ENCODE measurements at places on chromosomes 11 and 22.

DNA sequence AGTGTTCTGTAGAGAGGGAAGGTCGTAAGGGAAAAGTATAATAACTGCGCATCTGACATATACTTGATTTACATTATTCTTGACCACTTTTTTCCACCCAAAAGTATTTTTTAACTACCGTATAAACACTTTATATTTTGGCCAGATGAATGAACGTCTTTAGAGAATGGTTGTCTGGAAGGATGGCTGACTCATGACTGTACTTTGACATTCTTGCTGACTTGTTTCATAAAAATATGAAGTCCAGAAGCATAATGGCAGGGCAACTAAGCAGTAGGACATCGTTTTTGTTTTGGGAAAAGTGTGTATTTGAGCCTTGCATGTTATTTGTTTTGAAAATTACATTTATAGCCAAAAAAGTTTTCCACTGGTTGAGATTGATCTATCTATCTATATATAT lies 110.0 kb downstream of the OSBP2 start:
- DNase-seq: no peak

DNA sequence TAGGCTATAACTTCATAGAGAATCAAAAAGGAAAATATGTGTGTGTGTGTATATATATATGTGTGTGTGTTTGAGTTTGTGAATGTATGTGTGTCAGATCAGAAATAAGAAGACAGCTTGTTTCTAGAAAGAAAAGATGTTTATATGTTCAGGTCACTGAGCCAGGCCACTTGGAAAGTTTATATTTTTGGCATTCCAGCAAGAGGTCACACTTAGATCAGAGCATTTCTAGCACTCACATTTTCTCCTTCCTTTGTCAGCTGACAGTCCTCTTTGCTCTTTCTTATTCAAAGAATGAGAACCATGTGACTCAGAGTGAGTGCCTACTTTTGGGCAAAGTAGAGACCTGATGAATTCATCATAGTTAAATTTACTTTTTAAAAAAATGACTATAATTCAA lies 22.9 kb downstream of the RAB38 start:
- no peak for DNase-seq

- no peak for DNase-seq
Measured at GRCh38 chr11:86956905-86957195, 1.7 kb upstream of the FZD4 start.

GRCh38 chr11:117546431-117547194 lies 219.0 kb downstream of the CEP164 start:
- DNase-seq: peak; percentile 67

GRCh38 chr11:350723-351255 lies 18.5 kb upstream of the B4GALNT4 start:
- DNase-seq: no peak

GRCh38 chr11:77353131-77353530 lies 51.6 kb upstream of the GDPD4 start:
- DNase-seq: no peak

GRCh38 chr22:20111689-20112622 lies 3.9 kb upstream of the RANBP1 start:
- no peak for DNase-seq

GRCh38 chr11:134072844-134073243 lies 4.0 kb downstream of the JAM3 start:
- DNase-seq: no peak

DNA sequence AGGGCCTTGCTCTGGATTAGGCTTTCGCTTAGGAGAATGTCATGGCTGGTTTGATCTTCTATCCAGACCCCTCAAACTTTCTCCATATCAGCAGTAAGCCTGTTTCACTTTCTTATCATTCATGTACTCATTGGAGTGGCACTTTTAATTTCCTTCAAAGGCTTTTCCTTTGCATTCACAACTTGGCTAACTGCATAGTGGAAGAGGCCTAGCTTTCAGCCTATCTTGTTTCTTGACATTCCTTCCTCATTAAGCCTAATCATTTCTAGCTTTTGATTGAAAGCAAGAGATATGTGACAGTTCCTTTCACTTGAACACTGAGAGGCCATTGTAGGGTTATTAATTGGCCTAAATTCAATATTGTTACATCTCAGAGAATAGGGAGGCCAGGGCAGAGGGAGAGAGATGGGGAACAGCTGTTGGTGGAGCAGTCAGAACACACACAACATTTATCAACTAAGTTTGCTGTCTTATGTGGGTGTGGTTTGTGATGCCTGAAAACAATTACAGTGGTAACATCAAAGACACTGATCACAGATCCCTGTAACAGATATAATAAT lies 37.7 kb upstream of the APOBEC3A start:
- no peak for DNase-seq

GRCh38 chr11:2475136-2475918 lies 30.5 kb downstream of the KCNQ1 start:
- DNase-seq: no peak

DNA sequence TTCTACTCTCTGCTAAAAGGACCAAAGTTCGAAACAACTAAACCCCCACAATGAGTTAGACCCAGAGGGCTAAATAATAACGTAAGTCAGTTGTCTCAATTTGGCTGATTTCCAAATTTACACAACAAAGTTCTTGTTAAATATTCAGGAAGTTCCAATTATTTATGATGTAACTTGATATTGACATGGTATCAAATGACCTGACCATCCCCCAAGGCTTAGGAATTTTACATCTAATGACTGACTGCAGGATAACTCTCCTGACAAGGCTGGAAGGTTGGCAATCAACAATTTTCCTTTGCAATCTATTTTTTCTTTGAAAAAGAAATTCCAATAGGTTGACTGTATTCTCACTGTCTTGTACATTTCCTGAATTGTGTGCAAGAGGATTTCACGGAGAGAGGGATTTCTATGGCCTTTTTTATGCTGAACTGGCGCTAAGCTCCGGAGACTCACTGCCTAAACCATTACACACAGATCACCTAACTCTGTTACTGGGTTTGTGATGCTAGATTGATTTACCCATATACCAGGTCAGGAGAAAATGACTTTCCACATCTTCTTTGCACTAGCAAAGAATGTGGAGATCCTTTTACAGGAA lies 9.6 kb upstream of the CDON start:
- no peak for DNase-seq

- DNase-seq: no peak
Measured at GRCh38 chr11:76172583-76172982, 33.7 kb downstream of the WNT11 start.

- DNase-seq: no peak
Measured at GRCh38 chr11:57240007-57240406, 3.0 kb upstream of the APLNR start.

DNA sequence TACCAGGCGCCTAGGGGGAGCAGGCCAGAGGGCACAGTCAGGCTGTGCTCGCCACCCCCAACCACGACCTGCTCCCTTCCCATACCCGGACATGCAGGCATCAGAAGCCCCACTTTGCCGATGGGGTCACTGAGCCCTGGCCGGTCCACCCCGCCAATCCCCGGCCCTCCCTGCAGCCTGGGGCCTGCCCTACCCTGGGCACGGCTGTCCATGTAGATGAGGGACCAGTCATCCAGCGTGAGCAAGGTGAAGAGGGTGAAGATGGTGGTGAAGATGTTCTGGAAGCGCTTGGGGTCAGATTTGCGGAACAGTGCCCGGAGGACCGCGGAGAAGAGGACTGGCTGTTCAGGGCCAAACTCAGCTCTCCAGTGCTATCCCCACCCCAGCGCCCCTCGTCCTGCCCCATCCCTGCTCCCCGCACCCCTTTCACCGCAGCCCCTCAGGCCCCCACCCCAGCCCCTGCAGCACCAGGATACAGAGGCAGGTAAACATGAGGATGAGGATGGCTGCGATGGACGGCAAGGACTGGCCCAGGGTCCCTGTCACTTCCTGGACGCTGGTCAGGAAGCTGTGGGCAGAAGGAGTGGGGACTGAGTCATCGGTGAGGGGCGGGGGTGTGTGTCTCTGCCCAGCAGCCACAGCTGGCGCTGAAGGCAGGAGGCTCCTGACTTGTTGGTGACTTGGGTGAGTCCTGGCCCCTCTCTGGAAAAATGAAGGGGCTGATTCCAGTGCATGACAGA lies 5.5 kb downstream of the CATSPER1 start:
- no peak for DNase-seq

- DNase-seq: no peak
Measured at GRCh38 chr22:23531283-23531956, 48.7 kb downstream of the IGLL1 start.

DNA sequence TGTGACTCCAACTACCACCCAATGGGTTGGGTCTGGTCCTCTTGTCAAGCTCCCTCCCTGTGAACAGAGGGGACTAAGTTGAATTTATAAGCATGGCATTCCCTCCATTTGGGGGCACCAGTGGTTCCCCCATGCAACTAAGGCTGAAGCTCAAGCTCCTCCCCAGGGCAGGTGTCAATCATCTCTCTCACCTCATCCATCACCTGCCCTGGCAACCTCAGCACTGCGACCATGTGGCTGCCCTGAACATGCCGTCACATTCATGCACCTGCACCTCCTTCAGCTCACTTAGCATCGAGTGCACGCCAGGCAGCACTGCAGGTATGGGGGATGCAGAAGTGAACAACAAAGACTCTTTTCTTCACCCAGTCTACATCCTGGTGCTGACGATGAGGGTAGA lies 799.3 kb downstream of the TBC1D22A start:
- DNase-seq: no peak

- DNase-seq: no peak
Measured at GRCh38 chr11:19345519-19345847, 104.7 kb upstream of the E2F8 start.

- no peak for DNase-seq
Measured at GRCh38 chr11:16895306-16895705, 118.9 kb downstream of the PLEKHA7 start.

GRCh38 chr11:26820739-26821138 lies 98.9 kb upstream of the SLC5A12 start:
- DNase-seq: no peak

DNA sequence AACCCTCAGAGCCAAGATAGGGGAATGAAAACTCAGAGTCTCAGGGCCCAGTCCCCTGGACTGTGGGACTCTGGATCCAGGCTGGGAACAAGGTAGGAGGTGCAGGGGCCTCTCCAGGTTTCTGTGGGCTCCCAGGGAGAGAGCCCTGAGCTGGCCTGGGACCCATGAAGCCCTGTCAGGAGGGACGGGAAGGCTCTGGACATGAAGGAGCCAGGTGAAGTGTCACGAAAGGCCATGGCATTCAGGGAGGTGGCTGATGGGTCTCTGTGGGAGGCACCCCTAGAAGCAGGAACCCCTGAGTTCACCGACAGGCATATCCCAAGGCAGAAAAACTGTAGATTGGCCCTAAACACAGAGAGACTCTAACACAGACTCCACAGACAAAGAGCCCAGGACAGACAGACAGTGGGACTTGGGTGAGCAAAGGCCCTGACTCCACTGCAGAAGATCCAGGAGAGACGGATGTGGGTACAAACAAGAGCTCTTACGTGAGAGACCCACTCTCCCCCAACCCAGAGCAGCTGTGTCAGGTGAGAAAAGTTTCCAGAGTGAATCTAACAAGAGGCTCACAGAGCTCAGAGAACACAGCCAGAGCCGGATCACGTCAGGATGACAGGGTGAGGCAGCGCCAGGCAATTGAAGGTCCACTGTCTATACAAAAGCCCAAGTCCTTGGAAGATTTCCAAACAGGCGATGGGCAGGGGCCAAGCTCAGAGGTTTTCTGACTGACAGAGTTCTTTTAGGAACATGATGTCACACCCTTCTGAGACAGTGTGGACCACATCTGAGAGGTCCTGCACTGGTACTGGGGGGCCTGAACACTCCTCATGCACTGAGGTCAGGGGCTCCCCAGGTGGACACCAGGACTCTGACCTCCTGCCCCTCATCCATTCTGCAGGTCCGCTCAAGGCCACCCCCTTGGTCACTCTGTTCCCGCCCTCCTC lies 27.4 kb downstream of the IGLL5 start:
- no peak for DNase-seq

- no peak for DNase-seq
Measured at GRCh38 chr11:82405421-82405820, 328.2 kb downstream of the FAM181B start.

DNA sequence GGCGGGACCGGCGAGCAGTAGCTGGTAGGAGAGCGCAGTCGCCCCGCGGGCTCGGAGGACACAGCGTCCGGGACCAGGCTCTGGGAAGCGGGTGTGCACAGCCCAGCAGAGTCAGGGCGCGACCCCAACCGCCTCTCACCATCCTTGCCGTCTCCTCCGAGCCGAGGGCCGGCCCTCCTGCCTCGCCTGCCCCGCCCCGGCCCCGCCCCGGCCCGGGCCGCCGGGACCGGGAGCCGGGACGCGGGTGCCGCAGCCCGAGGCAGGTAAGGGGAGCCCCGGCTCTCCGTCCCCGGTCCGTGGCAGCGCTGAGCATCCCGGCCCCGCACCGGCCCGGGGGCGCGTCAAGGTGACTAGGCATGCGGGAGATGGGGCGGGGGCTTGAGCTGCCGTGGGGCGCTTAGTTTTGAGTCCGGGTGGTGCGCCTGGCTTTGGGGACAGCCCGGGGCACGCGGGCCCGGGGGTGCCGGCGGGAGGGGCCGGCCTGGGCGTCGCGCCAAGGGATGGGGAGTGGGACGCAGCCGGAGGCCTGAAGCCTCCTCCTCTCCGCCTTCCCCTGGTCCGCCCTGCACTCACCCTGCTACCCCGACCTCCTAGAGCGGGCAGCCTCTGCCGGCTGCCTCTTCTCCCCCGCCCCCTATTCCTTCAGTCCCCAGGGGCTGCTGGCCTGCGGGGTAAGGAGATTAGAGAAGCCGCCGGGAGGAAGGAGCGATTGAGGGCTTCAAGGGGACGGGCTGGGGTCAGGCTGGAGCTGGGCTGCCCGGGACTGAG lies at the start of gene ABCG4:
TSS of gene ABCG4 (plus strand) at position 35 of the 768 bp plus-strand sequence. CDS start 914 bp downstream, outside the sequence.
- no peak for DNase-seq

DNA sequence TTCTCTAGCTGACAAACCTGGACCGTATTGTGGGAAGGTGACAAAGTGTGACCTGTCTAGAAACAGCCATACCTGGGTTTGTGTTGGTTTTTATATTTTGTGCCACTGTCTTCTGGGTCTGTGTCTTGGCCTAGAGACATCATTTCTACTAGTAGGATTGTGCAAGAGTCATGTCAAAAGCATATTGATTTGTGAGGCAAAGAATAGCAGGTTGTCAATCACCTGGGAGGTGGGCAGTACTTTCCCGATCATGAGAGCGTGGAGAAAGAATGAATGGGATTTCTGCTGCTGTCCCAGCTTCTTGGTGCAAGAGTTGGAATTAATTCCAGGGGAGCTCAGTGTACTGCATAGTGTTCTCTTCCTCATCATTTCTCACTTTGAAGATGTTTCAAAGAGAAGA lies 5.0 kb upstream of the FERMT3 start:
- DNase-seq: no peak

- peak; percentile 7 for DNase-seq
Measured at GRCh38 chr22:19629720-19630419, 84.4 kb upstream of the SEPTIN5 start.

- DNase-seq: no peak
Measured at GRCh38 chr22:21917181-21917958, 35.3 kb downstream of the PPM1F start.

Data from NCI-H2081 treated with DMSO at 0.1 percent for 48 hours (cell line).